ENCODE measurements at places on chromosomes 4 and X.

- DNase-seq, result peak; percentile 66
Observed at GRCh38 chrX:106726485-106727437, at the start of gene RNF128. TSS of gene RNF128 (plus strand) at chrX:106726701. CDS start at chrX:106726914, 213 bp downstream.

DNA sequence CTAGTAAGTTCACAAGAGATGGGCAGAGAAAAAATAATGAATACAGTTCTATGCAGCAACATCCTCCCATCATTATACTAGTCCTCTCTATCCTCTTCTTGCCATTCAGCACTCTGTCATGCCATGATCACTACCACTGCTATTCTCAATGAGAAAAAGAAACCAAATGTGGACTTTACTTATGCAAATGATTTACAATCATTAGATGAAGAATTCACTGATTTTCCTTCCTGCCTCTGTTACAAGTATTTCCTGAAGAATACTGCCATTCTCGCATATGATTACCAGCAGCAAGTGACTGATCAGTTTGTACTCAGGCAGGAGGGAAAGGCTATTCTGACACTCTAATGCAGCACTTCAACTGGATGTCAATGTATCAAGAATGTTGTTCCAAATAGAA lies 50.3 kb downstream of the WDFY3 start:
- no peak for DNase-seq

- no peak for DNase-seq
Observed at GRCh38 chr4:127498366-127498765, 134.4 kb upstream of the INTU start.

- no peak for DNase-seq
Observed at GRCh38 chrX:24981030-24981429, 34.7 kb downstream of the ARX start.

DNA sequence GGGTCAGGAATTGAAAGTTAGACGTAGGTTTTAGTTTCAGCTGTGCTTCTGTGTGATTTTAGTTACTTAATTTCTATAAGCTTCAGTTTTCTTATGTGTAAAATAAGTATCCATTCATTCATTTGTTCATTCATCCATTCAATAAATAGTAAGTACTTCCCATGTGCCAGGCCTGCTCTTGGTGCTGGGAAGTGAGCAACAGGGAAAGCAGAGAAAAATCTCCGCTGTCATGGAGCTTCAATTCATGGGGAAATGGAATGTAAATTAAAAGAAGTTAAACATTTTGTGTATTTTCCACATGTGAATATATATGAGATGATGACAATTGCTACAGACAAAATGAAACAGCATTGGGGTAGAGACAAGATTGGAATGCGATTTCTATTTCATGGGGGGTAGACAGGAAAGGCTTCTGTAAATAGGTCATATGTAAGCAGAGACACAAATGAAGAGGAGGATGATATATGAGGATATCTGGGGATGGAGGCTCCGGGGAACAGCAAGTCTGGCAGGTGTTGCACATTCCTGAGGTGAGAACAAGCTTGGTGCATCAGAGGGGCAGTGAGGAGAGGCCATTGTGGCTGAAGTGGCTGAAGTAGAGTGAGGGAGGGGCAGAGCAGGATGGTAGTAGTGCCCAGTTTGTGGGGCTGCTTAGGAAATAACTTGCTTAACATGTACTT lies 66.2 kb downstream of the FHIP1A start:
- DNase-seq, result no peak

- DNase-seq, result peak; percentile 40
Observed at GRCh38 chr4:83285055-83285407, 433 bp upstream of the COQ2 start.

DNA sequence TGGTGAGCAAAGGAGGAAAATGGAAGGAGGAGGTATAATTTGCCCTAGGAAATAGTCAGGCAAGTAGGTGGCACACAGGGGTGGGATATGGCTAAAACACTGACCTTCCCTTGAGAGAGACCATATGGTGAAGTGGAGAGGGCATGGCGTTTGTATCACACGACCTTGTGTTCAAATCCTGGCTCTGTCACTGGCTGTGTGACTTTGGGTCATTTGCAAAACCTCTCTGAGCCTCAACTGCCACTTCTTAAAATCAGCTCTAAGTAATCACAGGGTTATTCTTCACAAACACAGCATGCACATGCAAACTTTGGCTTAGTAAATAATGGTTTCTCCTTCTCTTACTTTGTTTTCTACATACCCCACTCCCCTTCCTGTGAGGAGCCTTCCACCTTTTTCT lies 8.7 kb downstream of the PDGFRA start:
- DNase-seq, result no peak

GRCh38 chrX:34341814-34342213 lies 209.7 kb upstream of the FAM47A start:
- no peak for DNase-seq

DNA sequence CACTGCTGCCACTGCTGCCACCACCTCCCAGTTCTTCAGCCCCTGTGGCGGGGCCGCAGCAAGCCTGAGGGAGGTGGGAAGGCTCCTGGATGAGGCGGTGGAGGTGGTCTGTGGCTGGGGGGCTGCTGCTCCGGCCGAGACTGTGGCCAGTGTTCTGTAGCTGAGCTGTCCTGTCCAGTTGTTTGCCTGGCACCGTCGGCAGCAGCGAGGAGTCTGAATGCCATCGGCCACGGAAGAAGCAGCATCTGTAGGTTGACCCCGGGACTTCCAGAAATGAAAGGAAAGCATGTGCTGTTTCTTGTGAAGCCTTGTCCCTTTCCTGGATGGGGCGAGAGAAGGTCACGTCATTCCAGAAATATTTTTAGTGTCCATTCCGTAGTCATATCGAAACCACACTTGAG lies 3.3 kb downstream of the C4orf54 start:
- DNase-seq, result no peak

DNA sequence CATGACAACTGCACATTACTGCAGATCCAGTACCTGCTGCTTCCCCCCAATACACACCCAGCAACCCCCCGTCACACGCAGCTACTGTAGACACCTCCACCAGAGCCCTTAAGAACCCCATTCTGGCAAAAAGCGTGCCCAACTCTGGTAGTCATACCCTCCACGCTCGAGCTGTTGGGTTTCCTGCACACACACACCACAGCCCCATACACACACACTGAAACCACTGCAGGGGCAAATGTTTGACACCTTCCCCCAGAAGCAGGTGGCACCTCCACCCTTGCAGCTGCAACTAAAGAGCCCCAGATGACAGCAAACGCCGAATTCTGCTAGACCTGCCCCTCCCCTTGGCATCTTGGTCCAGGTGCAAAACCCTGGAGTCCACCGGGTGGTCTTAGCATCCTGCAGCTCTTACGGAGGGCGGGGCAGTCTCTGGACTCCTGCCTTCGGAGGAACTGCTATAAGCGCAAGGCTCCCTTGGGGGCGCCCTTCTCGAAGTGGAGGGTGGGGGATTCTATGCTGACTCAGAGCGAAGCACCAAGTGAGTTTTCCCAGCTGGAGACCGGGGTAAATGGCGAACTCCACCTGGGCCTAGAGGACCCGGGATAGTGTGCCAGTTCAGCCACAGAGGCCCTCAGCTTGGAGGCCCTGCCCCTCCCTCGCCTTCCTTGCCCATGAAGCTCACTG lies 1.5 kb downstream of the FRMPD3 start:
- DNase-seq, result no peak

GRCh38 chrX:10512741-10513140 lies 107.6 kb downstream of the MID1 start:
- DNase-seq, result no peak
